Amniotic epithelial cell (primary cell): ENCODE measurements at places on chromosomes 12 and 14.

GRCh38 chr12:42793166-42793565 is 203.6 kb upstream of the PRICKLE1 start:
- no peak for DNase-seq

- DNase-seq: no peak
Observed at GRCh38 chr12:107229827-107230226, 136.5 kb upstream of the CRY1 start.

DNA sequence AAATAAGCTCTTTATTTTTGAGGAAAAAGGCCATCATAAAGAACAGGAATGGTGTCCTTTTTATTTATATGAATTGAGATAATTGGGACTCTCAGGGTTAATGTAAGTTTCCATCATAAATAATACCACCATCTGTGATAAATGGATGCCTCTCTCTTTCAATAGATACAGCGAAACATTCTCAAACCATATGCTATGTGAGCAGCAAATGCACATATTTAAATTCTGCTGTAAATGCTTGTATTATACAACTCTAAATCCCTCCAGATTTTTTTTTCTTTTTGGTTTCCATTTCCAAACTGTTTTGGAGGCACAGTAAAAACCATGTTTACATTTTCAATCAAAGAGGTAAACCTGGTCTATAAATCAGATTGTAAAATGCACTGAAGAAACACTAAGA is 132.3 kb downstream of the TMEM132C start:
- DNase-seq: no peak

DNA sequence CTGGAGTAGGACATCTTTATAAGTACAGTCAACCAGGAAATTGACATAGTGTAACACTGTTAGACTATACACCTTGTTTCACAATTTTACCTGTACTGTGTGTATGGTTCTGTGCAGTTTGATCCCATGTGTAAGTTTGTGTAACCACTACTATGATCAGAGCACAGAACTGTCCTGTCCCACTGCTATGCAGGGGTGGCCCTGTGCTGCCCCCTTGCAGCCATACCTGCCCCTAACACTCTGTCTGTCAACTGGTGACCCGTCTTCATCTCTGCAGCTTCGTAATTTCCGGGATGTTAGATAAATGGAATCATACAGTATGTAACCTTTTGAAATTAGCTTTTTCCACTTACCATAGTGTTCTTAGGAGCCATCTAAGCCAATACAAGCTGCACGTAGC is 58.7 kb upstream of the RD3L start:
- no peak for DNase-seq

GRCh38 chr12:45615268-45615667 is 114.2 kb upstream of the ARID2 start:
- DNase-seq: peak; percentile 77

DNA sequence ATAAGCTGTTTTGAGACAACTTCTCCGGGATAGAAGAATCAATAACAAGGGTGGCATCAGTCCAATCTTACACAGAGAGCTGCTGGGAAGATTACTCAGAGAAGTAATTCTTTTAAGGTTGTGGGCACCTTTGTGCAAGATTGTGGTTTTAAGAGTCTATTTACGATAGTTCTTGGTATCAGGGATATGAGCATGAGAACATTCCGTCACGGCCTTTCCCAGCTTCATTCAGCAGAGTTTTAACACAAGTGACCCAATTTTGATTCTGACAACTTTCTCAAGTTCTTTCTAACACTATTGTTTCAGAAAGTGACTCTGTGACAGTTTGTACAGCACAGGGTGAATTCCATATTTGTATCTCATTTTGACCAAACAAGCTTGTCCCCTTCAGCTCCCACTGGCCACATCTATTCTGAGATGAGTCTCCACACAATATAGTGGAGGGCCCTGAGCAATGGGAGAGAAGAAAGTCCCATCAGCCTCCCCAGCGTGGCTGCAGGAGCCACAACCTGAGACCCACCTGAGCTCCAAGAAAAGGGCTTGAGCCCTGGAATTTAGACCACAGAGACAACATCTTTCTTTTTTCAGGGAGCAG is 869.2 kb downstream of the TMEM121 start:
- DNase-seq: no peak

DNA sequence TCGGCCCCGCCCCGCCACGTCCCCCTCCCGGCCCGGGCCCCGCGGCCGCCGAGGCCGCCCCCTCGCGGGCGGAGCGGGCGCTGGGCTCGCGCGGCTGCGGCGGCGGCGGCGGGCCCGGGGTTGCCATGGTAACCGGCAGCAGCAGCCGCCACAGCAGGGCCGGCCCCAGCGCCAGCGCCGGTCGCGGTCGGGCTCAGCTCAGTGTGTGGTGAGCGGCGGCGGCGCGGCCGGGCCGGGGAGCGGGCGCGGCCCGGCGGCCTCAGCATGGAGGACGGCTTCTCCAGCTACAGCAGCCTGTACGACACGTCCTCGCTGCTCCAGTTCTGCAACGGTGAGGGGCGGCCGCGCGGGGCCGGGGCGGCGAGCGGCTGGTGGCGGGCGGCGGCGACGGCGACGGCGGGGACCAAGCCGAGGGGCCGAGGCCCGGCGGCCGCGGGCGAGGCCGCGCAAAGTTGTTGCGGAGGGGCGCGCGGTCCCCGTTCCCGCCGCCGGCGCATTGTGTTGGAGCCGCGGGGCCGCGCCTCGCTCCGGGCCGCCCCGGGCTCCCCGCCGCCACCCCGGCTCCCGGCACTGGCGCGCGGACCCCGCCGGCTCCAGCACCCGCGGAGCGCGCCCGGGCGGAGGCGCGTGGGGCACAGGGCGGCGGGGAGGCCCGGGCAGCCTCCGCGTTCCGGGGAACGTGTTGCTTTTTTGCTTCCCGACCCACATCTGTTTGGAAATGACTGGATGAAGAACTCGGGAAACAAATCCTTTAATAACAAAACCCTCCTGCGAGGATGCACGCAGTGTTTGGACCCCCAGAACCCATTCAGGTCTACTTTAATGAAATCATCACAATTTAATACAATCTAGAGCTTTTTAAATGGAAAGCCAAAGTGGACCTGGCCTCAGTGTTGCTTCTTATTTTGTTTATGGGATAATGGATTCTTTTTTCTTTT is at the start of gene EML1:
Gene EML1, plus strand, starts transcription at position 201 of the 938 bp plus-strand sequence. Its CDS starts 64 bp downstream, at position 265.
- DNase-seq: peak; percentile 21

DNA sequence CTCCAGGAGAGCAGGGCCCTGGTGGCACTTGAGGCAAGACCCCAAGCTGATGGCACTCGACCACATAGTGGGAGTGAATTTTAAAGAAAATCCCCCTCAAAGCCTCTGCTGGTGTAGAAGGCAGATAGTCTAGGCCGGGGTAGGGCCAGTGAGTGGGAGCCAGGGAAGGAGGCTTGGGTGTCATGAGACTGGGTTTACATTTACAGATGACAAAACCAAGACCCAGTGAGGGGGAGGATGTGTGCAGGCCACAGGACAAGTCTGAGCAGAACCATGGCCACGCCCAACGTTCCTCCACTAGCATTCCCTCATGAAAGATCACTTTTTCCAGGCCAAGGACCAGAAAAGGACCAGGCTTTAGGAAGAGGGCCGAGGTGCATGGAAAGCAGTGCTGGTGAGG is 42.0 kb downstream of the EVL start:
- DNase-seq: no peak

- DNase-seq: peak; percentile 76
Observed at GRCh38 chr12:47819896-47820630, at the start of gene HDAC7. Gene HDAC7 (minus strand): TSS chr12:47819903. CDS start chr12:47819785, 118 bp downstream.

DNA sequence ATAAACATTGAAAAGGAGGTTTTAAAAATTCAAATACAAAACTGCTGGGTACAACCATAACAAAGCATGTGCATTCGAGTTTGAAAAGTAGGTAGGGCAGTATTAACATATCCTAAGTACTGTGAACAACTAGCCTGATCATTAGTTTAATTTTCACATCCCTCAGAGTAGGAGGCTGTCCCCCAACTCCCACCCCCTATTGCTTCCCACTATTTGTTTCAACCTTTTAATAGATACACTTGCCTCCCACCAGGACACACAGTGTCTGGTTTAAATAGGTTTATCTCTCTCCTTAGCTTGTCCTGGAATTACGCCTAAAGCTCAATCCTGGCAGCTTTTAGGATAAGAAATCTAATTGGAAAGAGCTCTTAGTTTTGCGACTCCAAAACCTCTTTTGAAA is 2.1 kb downstream of the TAOK3 start:
- no peak for DNase-seq

DNA sequence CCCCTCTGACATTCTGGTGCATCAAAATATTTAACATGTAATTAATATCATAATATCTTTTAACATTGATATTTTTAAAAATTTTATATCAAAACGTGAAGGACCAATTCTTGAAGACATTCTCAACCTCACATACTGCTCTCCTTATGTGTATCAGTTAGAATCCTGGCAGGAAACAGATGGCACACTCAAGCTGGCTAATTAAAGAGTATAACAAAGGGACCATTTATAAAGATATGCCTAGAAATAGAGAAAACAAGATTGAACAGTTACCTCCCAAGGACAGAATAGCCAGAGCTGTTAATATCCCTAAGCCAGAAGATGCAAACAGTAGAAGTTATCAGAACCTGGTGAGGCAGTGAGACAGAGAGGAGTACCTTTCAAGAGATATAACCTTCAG is 368.7 kb downstream of the NELL2 start:
- DNase-seq: no peak

GRCh38 chr12:19577281-19577530 is 137.9 kb downstream of the AEBP2 start:
- no peak for DNase-seq

DNA sequence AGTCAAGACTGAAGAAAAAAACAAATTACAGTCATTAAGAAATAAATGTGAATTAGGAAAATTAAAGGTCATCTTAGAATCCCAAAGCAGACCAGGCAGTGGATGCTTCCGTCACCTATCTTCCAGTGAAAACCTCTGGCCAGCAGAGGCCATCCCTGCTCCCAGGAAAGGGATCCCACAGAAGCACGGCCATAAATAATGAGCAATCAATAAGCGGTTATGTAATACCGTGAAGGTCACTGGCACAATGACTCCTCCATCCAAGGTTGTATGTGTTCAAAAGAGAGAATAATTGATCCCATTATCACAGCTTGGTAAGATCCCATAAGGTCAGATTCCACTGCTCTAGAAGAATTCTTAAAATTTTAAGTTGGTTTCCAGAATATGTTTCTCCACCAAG is 85.7 kb downstream of the PPP2R5E start:
- no peak for DNase-seq

DNA sequence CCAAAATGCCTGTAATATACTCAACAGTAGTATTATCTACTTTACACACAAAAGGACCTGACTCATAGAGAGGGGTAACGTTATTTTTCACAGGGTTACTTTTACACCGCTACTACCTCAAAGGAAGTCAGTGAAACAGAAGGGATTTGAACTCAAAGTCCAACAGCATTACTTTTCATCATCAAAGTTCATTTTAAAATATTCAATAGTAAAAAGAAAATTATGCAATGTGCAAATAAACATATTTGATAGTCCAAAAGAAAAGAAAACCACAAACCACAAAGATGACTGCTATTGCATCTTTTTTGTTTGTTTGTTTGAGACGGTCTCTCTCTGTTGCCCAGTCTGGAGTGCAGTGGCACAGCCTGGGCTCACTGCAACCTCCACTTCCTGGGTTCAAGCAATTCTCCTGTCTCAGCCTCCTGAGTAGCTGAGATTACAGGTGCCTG is 15.5 kb downstream of the KIF21A start:
- peak; percentile 55 for DNase-seq

DNA sequence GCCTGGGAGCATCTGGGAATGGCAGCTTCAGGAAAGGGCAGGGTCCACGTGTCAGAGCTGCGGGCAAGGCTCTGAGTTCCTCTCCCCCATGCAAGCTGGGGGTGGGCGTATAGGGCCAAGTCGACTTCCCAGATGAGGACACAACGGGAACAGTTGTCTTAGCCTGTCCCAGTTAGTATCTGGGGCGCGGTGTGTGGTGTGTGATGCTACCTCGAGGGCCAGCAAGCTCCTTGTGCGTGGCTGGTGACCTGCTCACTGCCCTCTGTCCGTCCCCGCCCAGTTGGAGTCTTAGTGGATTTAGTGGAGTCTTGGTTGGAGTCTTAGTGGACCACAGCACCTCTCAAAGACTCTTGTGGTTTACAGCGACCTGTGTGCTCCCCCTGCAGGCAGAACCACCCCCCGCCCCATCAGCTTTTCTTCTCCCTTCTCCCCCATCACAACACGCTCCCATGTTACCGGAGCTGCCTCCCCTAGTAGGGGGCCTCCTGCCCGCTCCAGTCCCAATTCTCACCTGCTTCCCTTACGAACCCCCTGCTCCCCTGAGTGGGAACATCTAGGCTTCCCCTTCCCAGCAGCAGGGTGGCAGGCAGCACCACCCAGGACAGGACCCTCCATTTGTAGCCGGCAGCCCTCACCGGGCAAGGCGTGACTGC is 8.7 kb downstream of the ASPG start:
- DNase-seq: no peak
